ENCODE measurements at places on chromosomes 3 and 15.

- no peak for DNase-seq
Observed at GRCh38 chr15:56772868-56773639, 39.7 kb upstream of the ZNF280D start.

GRCh38 chr3:125055331-125055912, 375 bp downstream of the HEG1 start:
- DNase-seq, result peak; percentile 69

GRCh38 chr3:183350164-183350563, 78.3 kb downstream of the MCF2L2 start:
- no peak for DNase-seq

- DNase-seq, result no peak
Observed at GRCh38 chr15:26682598-26683164, 90.2 kb downstream of the GABRB3 start.

DNA sequence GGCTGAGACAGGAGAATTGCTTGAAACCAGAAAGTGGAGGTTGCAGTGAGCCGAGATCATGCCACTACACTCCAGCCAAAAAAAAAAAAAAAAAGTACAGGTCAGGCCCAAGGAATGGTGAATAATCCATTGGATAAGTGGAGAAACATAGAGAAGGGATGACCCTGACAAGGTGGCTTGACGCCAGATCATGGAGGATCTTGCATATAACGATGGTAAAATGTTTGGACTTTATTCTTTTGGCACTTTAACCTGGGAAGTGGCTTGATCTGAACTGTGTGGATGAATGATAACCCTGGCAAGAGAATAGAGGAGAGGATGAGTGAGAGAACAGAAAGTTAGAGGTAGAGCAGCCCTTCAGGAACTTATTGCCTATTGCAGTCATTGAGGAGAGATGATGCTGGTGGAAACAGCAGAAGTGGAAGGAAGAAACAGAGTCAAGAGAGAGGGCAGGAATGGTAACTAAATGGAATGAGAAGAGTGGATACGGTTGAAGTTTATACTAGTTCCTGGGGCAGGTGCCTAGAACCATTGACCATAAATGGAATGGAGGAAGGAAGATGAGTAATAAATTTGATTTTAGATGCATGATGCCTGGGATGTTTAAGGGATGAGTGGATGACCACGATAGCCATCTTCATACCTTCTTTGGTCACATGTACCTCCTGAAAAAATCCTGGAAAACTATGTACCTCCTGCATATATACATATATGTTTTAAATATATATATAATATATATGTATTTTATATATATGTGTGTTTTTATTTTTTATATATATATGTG, 57.8 kb downstream of the BLM start:
- DNase-seq, result no peak

- DNase-seq, result no peak
Observed at GRCh38 chr3:45990181-45990580, 5.4 kb downstream of the FYCO1 start.

DNA sequence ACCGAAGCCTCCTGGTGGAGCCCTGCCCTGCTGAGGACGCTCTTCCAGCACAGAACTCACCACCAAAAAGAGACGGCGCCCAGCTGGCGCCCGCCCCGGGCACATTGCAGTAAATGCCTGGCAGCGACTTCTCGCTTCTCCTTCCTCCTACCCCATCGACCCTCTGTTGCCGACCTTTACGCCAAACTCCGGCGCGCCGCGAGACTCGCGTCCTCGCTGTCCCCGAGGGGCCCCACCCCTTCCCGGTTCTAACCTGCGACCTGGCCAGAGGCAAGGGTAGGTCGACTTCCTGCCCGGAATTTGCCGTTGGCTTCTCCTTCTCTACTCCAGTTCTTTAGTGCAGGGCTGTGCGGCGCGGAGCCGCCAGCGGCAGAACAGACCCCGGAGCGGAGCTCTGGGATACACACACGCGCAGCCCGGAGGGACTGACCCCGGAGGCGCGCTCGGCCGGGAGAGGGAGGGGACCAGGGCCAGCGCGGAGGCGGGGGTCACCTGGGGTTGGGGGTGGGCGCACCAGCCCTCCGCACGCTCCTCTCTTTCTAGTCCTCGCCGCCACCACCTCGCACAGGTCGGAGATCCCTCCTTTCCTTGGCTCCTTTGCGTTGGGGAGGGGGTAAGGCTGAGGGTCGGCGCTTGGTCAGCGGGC, 226.6 kb upstream of the AZI2 start:
- no peak for DNase-seq

DNA sequence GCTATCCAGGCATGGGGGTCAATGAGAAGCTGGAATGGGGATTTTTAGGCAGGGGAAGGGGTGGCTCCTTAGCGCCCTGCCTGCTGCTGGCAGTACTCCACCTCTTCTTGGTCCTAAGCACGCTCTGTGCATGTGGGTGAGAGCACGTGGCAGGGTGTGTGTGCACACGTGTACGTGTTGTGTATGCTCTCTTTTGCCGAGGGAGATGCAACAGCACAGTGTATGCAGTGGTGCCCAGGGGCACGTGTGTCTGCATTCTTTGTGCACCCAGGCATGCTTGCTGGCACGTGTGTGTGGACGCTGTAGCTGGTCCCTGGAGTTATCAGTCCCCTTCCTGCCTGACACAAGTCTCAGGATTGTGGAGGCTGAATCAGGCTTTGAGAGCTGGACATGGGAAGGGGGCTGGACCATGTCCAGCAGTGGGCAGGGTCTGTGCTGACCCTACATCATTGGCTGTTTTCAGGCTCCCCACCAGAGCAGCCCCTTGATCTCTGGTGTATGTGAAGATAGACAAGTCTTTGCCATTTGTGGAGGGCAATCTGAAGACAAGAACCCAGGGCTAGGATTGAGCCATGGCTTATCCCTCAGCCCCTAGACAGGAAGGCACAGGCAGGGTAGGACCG, 1.9 kb upstream of the CAMKV start:
- DNase-seq, result no peak

DNA sequence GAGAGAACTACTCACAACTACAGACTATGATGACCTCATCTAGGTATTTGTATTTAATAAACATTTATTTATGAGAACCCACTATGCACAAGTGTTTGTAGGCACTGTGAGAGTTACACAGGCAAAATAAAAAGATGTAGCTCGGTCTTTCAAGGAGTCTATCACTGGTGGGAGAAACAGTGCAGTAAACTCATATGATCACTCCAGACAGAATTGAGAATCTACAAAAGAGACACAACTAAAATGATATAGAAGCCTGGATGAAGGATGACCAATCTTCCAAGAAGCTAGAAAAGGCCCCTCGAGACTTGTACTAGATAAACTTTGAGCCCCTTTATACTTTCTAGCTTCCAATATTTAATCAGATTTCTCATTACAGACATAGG, 70.2 kb upstream of the ZBTB20 start:
- no peak for DNase-seq

- DNase-seq, result no peak
Observed at GRCh38 chr3:133452641-133453319, 52.9 kb downstream of the BFSP2 start.

GRCh38 chr3:182618085-182618732, 175.1 kb upstream of the ATP11B start:
- DNase-seq, result no peak

- DNase-seq, result no peak
Observed at GRCh38 chr3:187648177-187648576, 22.0 kb downstream of the SST start.

DNA sequence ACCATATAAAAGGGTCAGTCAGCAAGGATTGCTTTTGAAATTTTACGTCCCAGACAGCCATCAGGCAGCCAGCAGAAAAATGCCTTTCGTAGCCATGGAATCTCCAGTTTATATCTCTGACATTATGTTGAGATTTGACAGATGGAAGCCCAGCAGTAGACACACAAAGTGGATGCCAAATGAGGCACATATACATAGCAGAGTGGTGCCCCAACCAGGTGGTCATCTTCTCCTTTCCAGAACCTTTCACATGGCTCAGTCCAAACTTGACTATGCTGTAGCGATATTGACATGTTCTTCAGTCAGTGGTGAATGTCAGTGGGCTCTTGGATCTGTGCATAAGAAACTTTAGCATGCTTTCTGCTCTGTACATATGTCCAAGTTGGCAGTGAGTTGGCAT, 123.3 kb upstream of the GBE1 start:
- DNase-seq, result no peak

GRCh38 chr15:36497901-36498300, 81.5 kb upstream of the CDIN1 start:
- DNase-seq, result no peak

DNA sequence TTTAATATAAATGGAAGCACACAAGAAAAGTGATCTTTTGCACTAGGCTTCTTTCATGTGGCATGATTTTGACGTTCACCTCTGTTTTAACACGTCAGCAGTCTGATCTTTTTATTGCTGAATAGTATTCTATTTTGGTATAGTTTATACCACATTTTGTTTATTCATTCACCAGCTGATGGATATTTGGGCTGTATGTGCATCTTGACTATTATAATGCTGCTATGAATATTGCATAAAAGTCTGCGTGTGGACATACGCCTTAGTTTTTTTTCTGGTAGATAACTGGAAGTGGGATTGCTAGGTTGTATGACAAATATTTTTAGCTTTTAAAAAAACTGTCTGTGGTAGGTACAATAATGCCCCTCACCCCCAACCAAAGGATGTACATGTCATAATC, 14.4 kb downstream of the NAA50 start:
- no peak for DNase-seq

GRCh38 chr3:158347966-158348365, 223.0 kb upstream of the MLF1 start:
- DNase-seq, result no peak

GRCh38 chr15:42903388-42904324, 16.9 kb downstream of the TTBK2 start:
- no peak for DNase-seq

GRCh38 chr3:143083781-143084180, 35.8 kb upstream of the CHST2 start:
- no peak for DNase-seq

- no peak for DNase-seq
Observed at GRCh38 chr3:180036092-180036670, 556 bp downstream of the PEX5L start.

DNA sequence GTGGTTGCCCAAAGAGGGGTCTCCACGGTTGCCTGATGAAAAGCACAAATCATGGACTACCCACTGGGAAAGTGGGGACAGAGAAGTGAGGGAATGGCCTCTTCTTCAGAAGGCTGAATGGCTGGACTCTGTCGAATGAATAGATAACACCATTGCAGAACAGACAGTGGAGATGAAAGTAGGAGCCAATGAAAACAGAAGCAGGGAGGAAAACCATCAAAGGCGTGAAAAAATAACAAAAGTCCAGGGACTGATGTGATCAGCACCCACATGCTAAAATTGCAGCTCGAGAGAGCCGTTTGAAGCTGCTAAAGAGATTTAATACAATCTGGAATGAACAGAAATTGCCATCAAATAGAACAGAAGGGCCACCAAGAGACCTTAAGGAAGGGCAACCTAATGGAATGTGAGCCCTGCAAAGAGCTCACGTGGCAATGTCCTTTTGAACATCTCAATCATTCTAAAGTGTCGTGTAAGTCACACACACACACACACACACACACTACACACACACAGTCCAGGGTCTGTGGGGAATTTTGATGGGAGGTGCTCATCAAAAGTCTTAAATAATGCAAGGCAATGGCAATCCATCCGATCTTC, 130.9 kb upstream of the ICE2 start:
- DNase-seq, result no peak

DNA sequence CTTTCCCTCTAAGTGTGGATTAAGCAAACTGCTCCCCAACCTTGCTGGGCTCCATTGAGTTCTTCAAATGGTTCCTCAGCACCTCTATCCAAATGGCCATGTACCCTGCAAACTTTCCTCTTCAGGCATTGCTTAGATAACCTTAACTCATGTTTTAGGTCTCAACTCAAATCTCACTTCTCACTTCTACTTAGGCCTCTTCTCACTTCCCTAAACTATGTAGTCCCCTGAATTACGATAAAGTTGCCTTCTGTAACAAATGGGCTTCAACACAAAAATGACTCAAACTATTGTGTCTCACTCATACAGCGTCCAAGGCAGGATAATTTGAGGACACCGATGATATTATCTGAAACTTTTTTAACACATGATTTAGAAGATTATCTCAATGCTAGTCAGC, 62.4 kb upstream of the STAC start:
- no peak for DNase-seq

GRCh38 chr3:57864853-57865252, 108.7 kb downstream of the SLMAP start:
- DNase-seq, result no peak

- no peak for DNase-seq
Observed at GRCh38 chr3:9452417-9452816, 55.0 kb downstream of the SETD5 start.

GRCh38 chr3:143810166-143810952, 37.9 kb downstream of the SLC9A9 start:
- no peak for DNase-seq

GRCh38 chr3:197353867-197354567, 55.6 kb upstream of the DLG1 start:
- DNase-seq, result no peak

GRCh38 chr15:49748791-49749190, 127.9 kb downstream of the DTWD1 start:
- no peak for DNase-seq

All from germinal center (tissue), 1 donor.